ENCODE measurements at places on chromosomes 13 and 19. TPM values are rescaled to one million over a fixed set of nuclear protein-coding genes. Genes with fewer than 3 reads are reported as not detected.

ZNF606 gene
- total RNA-seq, result 6.4 TPM

ANGPTL8 gene
- not detected for total RNA-seq

COX6B1 gene
- total RNA-seq, result 431 TPM

- DNase-seq, result no peak
Measured at GRCh38 chr13:93750676-93751075, 524.1 kb downstream of the GPC6 start.

LGALS4 gene
- 1.6 TPM for total RNA-seq

Measured in activated T-helper 2 cell treated with anti-CD3 and anti-CD28 coated beads, Interferon-gamma antibody, Interleukin-2, Interleukin-4, amounts not matched to agents 10 μg/mL and 5 μg/mL and 100 μg/mL, durations not matched to agents 14 hours and 24 hours and 36 hours (primary cell).